ENCODE measurements at places on chromosomes 2 and 18.
A peak's percentile ranks its signal among the peaks of the same experiment; 100 is the strongest.

DNA sequence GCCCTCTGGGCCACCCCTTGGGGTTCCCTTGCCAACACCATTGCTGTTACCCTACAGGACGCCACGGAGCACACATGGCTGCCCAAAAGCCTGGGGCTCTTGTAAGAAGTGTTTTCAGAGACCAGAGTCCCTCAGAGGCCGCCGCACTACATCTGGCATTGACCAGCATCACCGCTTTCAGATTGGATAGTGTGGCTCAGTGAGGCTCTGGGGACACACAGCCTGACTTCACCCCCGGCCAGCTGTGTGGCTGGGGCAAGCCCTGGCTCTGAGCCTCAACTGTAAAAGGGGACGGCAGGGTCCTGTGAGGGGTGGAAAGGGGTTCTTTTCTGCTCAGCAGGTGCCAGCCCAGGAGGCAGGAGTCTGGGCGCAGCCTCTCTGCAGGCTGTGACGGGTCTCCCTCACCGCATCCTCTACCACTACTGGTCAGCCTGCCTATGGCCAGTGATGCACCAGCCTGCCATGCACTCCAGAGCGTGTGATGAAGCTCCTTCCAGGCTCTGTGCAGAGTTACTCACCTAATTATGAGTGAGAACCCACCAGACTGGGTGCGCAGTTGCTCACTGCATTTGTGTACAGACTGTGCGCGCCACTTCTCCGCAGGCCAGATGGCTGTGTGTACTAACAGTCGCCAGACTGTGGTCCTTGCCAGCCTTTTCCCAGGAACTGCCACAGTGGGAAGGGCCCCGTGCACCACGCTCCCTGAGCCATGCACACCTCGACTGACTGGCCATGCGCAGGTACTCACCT is 10.7 kb upstream of the OTOF start:
- peak; percentile 30 for DNase-seq

- DNase-seq = no peak
Measured at GRCh38 chr18:3151399-3152264, 68.1 kb downstream of the MYOM1 start.

- DNase-seq = no peak
Measured at GRCh38 chr18:79804130-79804787, 6.5 kb downstream of the KCNG2 start.

DNA sequence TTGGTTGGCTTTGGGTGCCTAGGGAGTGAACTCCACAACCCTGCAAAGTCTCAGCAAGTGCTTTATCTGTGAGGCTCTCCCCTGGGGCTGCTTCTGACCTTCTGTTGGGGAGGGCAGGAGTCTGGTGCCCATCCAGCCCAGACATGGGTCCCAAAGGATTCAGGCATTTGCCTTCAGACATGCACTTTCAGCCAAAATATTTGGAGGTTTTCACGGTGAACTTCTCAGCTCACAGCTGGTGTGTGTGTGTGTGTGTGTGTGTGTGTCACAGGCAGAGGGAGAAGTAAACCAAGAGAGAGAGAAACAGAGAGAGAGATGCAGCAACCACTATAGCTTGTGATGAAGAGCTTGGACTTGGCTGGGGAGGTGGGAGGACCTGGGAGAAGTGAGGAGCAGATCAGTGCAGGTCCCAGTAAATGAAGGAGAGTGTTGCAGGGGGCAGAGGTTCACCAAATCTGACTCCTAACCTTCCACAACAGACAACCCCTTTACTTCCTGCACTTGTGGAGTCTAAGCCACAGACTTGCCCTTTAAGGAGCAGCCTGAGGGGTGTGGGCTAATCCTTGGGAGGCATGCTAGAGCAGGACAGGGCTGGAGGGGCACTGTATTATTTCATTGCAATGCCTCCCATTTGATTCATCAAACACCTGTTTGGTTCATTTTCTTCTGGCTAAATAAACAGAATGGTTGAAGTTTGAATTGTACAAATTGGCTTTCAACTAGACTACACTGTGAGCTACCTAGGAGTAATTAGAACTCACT is 14.1 kb downstream of the SLC9A4 start:
- no peak for DNase-seq

DNA sequence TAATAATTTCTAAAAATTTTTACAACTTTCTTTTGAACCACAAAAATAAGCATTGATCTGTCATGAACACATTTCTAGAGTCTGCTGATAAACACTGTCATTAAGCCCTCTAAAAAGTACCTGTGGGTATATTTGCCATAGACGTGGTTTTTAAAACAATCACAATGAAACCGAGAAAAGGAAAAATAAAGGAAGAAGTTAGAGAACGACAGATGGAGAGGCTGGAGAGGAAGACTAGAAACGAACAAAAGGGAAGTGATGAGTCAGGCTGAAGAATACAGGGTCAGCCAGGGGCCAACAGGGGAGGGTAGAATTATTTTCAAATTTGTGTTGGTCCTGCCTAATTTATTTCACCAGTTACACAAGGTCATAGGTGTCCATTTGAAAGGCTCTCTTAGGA is 62.0 kb downstream of the MYL12B start:
- DNase-seq = no peak

- no peak for DNase-seq
Measured at GRCh38 chr2:54471221-54471711, 15.1 kb downstream of the SPTBN1 start.

DNA sequence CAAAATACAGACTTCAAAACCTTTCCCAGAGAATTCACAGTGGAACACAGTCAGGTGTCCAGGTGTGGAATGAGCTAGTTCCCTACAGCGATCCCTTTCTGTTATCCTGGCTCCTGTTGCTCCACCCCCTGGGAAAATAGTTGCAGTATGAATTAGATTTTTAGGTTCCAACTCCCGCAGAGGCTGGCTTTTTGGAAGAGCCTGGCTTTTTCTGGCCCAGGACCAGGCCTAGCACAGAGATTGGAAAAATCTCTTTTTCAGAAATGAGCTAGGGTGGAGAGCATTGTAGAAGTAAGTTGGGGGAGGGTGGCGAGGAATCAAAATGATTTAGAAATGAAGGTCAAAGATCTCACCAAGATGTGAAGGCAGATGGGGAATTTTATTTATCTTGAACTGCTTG is 27.1 kb downstream of the COL5A2 start:
- DNase-seq = no peak

Data from pancreas (tissue), 10 donors.